Activated naive CD4-positive, alpha-beta T cell (primary cell): ENCODE measurements at places on chromosomes 3 and 15.
A peak's percentile ranks its signal among the peaks of the same experiment; 100 is the strongest.

DNA sequence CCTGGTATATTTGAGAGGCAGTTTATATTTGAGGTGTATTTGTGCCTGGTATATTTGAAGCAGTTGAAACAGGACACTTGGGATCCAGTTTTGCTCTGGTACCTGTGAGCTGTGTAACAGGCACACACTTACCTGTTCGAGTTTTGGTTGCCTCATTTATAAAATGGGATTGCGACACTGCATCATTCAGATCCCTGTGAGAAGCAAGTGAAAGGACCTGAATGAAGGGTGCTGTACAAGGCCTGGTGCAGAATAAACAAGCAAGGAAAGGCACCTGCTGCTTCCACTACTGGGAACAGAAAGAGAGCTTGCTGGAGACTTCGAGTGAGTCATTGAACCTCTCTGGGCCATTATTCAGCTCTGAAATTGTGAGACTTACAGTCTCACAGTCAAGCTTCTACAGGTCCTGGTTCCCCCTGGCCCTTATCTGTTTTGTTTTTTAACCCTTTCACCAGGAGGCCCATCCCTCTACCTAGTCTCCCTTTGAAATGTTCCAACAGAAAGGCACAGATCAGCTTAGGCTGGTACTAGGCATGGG, 11.5 kb downstream of the FETUB start:
- DNase-seq = no peak

DNA sequence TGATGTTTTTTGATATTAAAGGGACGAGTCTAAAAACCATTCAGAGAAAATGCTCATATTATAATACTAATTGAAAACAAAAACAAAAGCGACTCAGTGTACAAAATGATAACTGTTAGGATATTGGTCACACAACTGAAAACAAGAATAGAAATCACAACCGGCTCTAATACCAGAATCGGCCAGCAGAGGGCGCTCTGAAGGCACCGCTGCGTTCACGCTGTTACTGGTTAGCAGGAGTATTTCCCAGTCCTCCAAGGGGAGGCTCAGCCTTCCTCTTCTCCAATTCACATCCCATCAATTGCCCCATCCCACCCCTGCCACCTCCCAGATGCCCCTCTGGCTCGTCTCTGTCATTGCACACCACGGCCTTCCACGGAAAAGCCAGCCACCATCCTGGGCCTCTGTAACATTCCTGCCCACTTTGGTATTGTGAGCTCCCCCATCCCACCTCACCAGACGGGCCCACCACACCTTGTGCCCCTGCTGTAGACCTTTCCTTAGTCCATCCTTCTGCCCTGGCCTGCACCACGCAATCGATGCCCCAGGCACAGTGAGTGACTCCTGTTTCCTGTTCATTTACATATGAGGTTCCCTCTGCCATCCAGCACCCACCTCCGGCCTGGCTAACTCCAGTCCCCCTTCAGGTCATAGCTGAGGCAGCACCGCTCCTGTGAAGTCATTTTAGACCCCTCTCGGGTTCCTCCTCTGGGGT, 8.5 kb downstream of the FAM107A start:
- peak; percentile 61 for DNase-seq

DNA sequence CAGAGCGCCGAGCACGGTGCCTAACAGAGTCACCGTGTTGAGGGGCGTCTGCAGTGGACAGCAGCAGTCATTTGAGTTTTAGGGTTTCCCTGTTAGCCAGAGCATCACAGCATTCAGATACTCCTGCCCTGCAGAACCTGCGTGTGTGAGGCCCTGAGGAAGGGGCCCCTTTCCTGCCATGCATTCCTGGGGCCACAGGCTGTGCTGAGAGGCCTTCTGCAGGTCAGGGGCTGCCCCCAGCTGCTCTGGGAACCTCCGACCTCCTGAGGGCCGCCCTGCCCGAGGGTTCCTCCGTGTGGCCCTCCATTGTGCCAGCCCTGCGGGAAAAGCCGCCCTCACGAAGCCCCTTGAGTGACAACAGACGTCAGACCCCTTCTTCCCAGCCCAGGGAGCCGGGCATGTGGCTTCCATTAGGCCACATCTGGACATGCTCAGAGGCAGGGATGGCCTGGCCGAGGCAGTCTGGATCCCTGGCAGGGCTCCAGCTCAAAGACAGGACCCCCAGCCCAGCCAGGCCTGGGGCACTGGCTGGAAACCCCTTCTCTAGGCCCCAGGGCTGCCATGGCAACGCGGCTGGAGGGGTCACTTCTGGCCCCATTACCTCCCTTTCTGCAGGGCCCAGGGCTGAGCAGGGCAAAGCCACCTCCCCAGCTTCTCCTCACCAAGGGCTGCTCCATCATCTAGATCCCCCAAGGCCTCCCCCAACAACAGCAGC, 25.3 kb downstream of the FBLN2 start:
- no peak for DNase-seq

- no peak for DNase-seq
Measured at GRCh38 chr3:133757701-133758567, 11.7 kb downstream of the TF start.

- DNase-seq = no peak
Measured at GRCh38 chr3:65667963-65668362, 370.8 kb downstream of the MAGI1 start.

DNA sequence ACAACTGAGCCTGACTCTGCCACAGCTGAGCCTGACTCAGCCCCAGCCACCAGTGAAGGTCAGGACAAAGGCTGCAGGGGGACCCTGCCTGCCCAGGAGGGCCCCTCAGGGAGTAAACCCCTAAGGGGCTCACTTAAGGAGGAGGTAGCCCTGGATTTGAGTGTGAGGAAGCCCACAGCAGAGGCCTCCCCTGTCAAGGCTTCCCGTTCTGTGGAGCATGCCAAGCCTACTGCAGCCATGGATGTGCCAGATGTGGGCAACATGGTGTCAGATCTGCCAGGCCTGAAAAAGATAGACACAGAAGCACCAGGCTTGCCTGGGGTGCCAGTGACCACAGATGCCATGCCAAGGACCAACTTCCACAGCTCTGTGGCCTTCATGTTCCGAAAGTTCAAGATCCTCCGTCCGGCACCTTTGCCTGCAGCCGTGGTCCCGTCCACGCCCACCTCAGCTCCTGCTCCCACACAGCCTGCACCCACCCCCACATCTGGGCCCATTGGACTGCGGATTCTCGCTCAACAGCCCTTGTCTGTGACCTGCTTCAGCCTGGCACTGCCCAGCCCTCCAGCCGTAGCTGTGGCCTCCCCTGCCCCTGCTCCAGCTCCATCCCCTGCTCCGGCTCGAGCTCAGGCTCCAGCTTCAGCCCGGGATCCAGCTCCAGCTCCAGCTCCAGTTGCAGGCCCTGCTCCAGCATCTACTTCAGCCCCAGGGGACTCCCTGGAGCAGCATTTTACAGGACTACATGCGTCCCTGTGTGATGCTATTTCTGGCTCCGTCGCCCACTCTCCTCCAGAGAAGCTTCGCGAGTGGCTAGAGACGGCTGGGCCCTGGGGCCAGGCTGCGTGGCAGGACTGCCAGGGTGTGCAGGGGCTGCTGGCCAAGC, 6.2 kb downstream of the C15orf39 start:
- no peak for DNase-seq

DNA sequence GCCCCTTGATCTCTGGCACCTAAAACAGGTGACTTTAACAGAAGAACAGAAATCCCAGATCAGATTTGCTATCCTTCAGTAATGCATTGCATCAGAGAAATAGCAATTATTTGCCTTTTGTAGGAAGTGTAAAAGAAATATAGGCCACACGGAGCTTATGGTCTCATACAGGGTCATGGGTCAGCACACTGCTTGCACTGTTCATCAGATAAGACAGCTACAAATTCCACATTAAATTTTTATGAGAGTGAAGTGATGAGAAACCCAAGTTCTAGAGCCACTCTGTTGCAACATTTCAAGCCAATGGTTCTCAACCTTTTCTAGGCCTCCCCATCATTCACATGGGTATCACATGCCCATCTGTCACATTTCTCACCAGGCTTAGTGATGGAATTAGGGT, 33.4 kb upstream of the TMEM87A start:
- DNase-seq = no peak

- DNase-seq = no peak
Measured at GRCh38 chr3:41365973-41366372, 166.7 kb downstream of the CTNNB1 start.
